AG08395 (cell line): ENCODE measurements at places on chromosomes 2 and 18.

DNA sequence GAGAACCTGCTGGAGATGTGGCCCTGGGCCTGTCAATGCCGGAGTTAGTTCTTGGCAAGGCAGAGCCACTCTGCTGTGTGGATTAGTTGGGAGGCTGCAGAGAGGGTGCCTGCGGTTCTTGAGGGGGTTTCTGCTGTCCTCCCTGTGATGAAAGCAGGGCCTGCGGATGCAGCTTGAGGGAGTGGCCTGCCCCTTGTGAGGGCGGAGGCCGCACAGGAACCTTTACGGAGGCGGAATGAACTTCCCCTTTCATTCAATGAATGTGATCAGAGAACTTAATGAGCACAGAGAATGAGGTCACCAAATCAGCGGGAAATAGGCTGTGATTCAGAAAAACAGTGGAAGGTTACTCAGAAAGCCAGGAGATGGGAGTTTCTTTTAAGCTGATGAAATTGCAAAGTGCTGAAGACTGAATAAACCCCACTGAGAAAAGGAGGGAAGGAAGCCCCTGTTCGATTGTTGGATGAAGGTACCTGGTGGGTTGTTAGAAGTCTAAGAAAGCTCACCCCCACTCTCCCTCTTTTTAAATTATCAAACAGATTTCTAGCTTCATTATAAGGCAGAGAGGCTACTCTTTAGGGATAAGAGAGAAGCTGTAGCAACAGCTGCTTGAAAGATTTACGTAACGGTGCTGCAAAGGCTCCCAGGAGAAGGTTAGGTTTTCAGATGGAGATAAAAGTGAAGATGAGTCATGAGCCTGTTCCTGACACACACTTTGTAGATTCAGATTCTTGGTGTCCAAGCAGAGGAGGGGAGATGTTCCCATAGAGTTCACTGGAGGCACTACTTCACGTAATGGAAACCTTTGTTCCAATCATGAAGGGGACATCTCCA, 47.4 kb downstream of the VWA3B start:
- DNase-seq, result no peak

GRCh38 chr2:170493426-170494097, 221.6 kb upstream of the SP5 start:
- DNase-seq, result no peak

GRCh38 chr18:22273101-22274039, 104.0 kb downstream of the GATA6 start:
- DNase-seq, result no peak

DNA sequence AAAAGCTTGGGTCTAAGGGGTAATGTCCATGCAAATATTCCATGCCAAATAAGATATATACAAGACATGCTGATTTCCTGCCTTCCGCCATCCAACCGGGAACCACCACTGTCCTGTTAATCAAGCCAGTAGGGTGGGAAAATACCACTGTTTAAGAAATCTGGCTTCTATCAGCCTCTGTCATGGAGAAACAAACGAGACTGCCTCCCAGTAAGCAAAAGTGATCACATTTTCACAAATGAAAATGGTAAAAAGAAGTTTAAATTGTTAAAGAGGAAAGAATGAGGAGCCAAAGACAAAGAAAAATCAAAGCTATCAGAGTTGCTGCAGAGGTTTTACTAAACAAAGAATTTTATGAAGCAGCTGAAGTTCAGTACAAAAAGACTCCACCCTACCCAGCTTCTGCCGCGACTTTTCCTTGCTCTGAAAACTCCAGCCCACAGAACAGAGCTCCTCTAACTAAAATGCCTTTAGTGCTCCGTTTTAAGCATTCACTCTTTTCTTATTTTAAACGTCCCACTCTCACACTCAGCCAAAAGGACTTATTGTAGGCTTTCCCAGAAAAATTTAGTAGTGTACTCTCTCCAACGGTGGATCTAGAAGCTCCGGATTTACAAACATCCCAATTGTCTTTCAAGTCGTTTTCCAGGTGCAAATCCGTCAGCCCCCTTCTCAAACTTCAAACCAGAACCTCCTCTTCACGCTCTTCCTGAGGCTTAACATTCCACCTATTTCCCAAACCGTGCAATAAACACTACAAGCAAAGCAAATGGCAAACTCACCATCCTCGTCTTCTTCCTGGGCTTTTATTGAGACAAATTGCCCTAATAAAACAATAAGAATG, 613 bp downstream of the COL5A2 start:
- DNase-seq, result peak; percentile 54

DNA sequence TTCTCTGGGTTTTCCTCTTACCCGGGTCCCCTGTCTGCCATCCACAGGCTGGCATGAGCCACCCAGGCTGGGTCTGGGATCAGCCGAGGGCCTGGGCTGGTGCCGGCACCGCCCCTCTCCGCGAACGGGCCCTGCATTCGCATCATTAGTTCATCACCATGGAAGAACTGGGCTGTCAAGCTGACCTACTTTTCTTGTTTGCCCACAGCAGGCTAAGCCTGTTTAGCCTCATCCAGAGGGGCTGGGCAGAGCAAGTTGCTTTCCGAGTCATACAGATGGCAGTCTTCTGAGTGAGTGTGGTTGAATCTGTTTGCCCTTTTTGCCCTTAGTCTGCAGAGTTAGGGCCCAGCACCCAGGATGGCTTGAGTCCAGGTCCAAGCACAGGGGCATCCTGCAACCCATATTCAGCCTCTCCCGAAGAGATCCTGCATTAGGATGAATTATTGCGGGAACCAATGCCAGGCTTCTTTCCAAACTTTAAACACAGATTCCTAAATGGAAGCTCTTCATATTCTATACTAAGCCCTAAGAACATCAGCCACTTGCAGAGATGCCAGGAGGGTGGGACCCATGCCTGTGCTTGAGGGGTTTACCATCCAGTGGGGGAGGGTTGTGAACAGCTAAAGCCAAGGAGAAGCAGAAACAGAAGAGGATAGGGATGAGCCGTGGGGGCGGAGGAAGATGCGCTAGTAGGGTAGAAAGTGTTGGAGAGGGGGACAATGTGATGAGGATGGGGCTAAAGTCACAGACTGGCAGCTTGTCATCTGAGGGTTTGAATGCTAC, 68.0 kb downstream of the NPAS2 start:
- no peak for DNase-seq
